ENCODE measurements at places on chromosomes 3 and 15.

- DNase-seq: no peak
Observed at GRCh38 chr3:194364652-194365434, 4.7 kb downstream of the LRRC15 start.

- no peak for DNase-seq
Observed at GRCh38 chr3:151383956-151384355, 597 bp downstream of the P2RY12 start.

DNA sequence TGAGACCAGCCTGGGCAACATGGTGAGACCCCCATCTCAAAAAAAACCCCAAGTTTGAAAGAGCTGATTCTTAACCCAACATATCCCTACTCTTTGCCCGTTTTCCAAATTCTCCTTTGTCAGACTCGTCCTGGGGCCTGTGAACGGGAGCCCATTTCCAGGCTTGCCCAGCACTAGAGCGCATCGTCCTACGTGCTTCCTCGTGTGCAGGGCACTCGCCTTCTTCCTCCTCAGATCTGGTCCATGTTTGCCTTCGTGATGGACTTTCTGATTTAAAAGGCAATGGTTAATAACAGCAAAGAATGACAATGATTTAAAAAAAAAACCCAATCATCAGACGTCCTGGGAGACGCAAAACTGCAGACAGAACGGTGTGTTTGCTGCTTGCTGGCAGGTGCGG is 10.1 kb downstream of the MELTF start:
- no peak for DNase-seq

DNA sequence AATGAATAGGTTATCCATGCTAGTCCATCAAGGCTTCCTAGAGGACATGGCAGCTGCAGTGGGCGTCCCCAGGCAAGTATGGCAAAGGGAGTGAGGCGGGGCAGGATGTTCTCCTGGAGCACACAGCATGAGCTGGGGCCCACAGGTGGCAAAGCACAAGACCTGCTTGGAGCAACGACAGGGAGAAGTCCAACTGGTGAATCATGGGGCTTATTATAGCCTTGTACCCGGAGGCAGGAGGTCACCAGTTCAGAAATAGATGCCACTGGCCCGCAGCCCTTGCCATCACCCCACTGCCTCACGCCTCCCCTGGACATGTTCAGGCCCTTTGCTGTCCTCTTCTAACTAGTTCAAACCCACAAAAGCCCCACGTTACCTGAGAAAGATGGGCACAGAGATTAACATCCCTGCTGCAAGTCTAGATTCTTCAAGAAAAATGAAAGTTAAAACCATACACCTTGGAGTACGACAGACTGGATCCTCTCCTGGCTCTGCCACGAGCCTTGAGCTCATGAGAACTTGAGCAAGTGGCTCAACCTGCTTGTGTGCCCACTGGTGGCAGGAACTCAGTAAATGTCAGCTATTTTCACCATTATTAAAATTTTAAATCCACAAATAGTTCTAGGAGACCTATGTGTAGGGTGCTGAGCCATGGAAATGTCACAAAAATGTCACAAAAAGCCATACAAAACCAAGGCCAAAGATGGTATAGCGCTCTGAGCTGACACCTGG is 1.8 kb upstream of the SRGAP3 start:
- DNase-seq: no peak

DNA sequence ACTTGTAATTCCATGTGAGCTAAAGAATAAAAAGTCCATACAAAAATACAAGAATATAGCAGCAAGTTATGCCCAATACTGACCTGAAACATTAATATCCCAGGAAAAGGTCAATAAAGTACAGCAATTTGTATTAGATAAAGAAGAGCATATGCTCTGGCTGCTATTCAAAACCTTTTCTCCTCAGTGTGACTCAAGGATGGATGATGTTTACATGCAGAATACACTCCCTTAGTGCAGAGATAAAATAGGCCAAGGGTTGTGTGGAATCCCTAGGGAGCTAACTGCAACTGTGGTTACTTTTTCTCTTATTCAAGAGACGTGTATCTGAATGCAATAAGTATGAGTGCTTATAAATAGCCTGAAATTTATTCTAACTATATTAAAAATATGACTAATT is 78.7 kb downstream of the SLC9A9 start:
- no peak for DNase-seq

- no peak for DNase-seq
Observed at GRCh38 chr15:50050986-50051743, 67.9 kb downstream of the ATP8B4 start.

GRCh38 chr3:109131276-109131675 is 5.2 kb upstream of the C3orf85 start:
- no peak for DNase-seq

- DNase-seq: no peak
Observed at GRCh38 chr3:155285936-155286335, 7.5 kb downstream of the STRIT1 start.

- DNase-seq: no peak
Observed at GRCh38 chr3:136903899-136904298, 41.9 kb downstream of the NCK1 start.

GRCh38 chr3:168336276-168336675 is 240.6 kb upstream of the GOLIM4 start:
- DNase-seq: no peak

DNA sequence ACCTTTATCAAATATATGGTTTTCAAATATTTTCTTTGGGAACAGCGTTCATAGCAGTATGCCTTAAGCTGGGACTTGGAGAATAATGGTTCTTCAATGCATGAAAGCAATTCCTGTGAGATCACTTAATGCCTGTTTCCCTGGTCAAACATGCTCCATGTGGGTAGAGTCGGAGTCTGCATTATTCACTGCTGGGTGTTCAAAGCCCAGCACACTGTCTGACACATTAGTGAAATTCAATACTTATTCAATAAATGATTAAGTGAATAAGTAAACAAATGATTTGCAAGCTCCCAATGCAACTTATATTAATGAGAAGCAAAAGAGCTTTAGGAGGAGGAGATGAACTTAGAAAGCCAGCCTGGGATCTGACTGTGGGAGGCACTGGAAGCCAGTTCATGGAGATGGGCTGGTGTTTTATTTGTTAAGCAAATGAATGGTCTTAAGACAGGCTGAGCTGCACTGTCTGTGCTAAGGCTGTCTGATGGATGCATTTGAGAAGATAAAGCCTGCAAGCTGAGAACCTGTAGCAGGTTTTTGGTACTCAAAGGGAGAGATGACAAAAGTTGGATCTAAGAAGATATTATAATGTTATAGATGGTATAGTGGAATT is 490.8 kb downstream of the MCTP2 start:
- DNase-seq: no peak

Measured in epithelial cell of proximal tubule (primary cell).